ENCODE measurements at places on chromosomes 7 and 10.

GRCh38 chr10:115136616-115137015 lies 43.5 kb downstream of the ATRNL1 start:
- DNase-seq: no peak

DNA sequence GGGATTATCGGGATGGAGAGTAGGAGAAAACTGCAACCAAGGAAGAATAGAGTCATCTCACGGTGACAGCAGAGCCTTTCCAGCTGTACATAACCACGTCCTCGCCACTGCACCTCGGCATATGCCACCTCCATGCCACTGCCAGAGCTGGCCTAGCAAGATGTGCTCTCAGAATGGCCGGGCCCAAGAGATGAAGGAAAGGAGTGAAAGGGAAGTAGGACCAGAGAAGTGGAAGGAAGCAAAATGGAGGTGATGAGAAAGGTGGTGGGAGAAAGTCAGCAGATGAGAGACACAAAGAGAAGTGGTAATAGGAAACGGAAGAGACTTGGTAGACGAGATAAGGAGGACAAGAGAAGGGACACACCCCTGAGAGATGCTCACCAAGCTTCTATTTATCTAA lies 8.0 kb upstream of the CALU start:
- no peak for DNase-seq

- no peak for DNase-seq
Measured at GRCh38 chr7:5596046-5596895, 172.6 kb upstream of the TNRC18 start.

GRCh38 chr10:52533986-52534385 lies 219.9 kb downstream of the DKK1 start:
- no peak for DNase-seq

DNA sequence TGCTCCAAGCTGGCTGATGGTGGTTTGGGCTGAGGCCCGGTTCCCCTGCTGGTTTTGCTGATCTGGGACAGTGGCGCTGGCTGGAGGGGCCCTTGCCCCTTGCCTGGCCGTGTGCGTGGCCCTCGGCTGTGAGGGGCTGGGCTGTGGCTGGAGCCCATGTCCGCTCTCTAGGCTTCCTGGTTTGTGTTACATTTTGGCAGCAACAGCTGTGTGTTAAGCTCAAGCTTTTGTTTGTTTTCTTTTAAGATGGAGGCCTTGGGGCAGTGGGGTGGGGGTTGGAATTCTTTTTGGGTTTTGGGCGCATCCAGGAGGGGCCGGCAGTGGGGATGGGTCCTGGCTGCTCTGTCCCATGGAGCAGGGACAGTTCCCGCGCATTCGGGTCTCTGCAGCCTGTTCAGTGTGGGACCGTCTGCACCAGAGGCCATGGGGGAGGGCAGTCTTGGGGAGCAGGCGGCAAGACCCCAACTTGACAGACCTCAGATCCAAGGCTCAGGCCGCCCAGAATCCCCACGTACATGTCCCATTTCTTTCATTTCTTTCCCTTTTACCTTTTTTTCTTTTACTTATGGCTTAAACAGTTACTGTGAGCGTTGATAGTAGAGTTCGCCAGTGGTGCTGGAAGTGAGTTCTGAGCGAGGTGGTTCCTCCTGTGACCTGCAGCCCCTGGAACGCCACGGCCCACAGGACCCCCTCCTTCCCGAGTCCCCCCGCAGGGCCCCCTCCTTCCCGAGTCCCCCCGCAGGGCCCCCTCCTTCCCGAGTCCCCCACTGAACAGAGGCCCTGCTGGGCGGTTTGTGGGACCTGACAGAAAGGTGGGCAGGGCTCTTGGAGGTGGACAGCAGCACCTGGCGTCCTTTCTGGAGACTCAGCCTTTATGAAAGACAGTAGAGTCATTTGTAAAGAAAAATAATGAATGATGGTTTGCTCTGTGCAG lies 75.3 kb downstream of the INPP5A start:
- DNase-seq: no peak

- DNase-seq: no peak
Measured at GRCh38 chr7:157773361-157773760, 436.6 kb downstream of the DNAJB6 start.

- DNase-seq: no peak
Measured at GRCh38 chr7:158489462-158490155, 98.0 kb downstream of the PTPRN2 start.

GRCh38 chr7:151341357-151342101 lies at the start of gene NUB1:
TSS of gene NUB1 (plus strand) at chr7:151341812. CDS start at chr7:151345350, 3,538 bp downstream.
- peak; percentile 91 for DNase-seq

DNA sequence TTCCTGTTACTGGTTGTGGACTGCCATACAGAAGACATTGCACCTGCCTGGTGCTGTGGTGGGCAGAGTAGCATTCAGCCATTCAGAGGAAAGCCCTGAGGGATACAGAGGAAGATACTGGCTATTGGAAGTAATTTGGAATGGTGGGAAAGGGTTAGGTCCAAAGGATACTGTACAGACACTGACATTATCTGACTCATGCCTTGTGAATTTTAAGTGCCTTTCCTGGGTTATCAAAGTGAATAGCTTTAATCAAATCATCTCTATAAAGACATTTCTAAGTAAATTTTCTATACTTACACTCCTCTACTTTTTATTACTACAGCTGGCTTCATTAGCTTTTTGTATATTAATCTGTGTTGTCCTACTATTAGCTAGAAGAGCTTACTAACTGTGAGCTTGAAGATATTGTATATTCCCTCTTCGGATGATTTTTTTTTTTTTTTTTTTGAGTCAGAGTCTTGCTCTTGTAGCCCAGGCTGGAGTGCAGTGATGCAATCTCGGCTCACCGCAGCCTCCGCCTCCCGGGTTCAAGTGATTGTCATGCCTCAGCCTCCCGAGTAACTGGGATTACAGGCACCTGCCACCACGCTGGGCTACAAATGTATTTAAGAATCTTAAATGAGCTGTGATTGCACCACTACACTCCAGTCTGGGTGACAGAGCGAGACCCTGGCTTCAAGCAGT lies 186.5 kb downstream of the ADK start:
- no peak for DNase-seq

GRCh38 chr7:138481447-138482380 lies 21.7 kb downstream of the TRIM24 start:
- no peak for DNase-seq

DNA sequence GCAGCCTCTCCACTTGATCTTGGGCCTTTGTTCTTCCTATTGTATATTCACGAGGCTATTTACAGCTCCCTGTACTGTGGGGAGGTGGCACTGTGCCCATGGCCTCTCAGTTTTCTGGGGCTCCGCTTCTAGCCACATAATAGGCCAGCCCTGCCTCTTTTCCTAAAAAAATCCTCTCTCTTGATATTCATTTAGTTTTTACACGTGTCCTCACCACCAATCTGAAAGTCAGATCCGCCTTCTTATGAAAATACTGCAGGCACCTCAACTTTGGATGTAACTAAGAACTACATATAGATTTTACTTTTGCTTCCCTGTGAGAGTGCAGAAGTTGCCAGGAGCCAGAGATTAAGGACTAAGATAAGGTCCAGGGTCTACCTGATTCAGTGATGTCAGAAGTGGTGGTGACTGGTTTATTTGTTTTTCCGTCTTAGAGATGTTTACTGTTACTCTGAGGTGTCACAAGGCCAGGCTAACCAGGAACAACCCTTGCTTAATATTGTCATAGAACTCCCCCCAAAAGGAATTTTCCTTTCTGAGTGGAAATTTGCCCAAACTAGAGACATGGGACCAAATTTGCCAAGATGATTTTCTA lies 7.8 kb downstream of the BAMBI start:
- no peak for DNase-seq

GRCh38 chr10:3523309-3524050 lies 261.5 kb downstream of the KLF6 start:
- no peak for DNase-seq

- no peak for DNase-seq
Measured at GRCh38 chr10:114584419-114584818, 73.7 kb downstream of the ABLIM1 start.

DNA sequence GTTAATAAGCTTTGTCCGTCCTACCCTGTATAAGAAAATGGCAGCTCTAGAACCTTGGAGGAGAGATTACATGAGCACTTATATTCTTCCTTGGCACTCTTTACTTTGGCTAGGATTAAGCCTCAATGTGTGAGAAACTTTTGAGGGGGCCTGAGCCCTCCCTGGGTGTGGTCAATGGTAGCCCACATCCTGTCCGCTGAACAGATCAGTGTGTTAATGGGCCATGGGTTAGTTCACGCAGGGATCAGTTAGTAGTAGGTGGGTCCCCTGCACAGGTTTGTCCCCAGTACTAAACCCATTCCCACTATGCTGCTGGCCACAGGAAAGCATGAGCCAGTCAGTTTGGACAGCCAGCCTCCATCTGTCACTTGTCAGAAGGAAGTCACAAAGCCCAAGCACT lies 20.2 kb upstream of the IKZF1 start:
- DNase-seq: no peak

GRCh38 chr7:50342616-50343114 lies 38.1 kb downstream of the IKZF1 start:
- DNase-seq: no peak

DNA sequence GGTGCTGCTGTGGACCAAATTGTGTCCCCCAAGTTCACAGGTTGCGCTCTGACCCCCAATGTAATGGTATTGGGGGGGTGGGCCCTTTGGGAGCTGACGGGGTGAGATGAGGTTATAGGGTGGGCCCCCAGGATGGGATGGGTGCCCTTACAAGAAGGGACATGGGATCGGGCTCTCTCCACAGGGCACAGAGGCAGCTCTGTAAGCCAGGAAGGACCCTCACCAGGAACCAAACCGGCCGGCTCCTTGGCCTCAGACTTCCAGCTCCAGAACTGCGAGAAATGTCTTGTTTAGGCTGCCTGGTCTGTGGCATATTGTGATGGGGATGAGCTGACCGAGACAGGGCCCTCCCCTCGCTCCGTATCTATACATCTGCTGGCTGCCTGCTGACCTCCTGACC lies 25.7 kb upstream of the JAKMIP3 start:
- DNase-seq: no peak

GRCh38 chr7:17706734-17707133 lies 233.6 kb downstream of the SNX13 start:
- DNase-seq: peak; percentile 51

All from neuronal stem cell (in vitro differentiated cells).